Right lung (tissue), 10 donors: ENCODE measurements at places on chromosomes 13 and 19. TPM values are rescaled to one million over a fixed set of nuclear protein-coding genes. Genes with fewer than 3 reads are reported as not detected.

ZNF223 gene
- polyA plus RNA-seq = 11.1 TPM

CYP4F8 gene
- 0.09 TPM for polyA plus RNA-seq

MBD3L3 gene
- polyA plus RNA-seq = not detected

ZNF66 gene
- polyA plus RNA-seq = 3.6 TPM

CCDC122 gene
- polyA plus RNA-seq = 5.9 TPM

STAP2 gene
- 31.6 TPM for polyA plus RNA-seq

CCDC70 gene
- not detected for polyA plus RNA-seq

CACNG6 gene
- 1.6 TPM for polyA plus RNA-seq

CADM4 gene
- polyA plus RNA-seq = 25.8 TPM

AP1M1 gene
- 42.7 TPM for polyA plus RNA-seq

ZNF543 gene
- 11.6 TPM for polyA plus RNA-seq

IL4I1 gene
- polyA plus RNA-seq = 2.1 TPM

TMEM145 gene
- polyA plus RNA-seq = 1.0 TPM
